ENCODE measurements at places on chromosomes 1 and 21.
A peak's percentile ranks its signal among the peaks of the same experiment; 100 is the strongest.

GRCh38 chr21:44374601-44375280, 21.3 kb downstream of the TRPM2 start:
- DNase-seq: no peak

DNA sequence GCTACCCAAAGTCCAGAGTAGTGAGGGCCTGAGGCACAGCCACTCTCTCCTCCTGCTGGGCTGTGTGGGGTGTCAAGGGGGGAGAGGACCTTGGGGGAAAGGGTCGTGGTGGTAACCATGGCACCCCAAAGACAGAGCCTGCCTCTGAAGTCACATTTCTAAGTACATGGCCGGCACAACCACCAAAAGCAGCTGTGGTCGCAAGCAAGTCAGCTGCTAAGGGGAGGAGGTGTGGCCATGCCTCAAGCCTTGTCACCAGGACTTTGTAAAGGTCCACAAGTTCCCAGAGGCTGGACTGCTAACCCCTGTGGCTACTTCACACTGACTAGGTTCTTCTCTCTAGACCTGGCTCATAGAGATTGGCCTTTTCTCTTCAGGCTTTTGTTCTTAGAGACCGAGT, 310.6 kb downstream of the LMX1A start:
- no peak for DNase-seq

DNA sequence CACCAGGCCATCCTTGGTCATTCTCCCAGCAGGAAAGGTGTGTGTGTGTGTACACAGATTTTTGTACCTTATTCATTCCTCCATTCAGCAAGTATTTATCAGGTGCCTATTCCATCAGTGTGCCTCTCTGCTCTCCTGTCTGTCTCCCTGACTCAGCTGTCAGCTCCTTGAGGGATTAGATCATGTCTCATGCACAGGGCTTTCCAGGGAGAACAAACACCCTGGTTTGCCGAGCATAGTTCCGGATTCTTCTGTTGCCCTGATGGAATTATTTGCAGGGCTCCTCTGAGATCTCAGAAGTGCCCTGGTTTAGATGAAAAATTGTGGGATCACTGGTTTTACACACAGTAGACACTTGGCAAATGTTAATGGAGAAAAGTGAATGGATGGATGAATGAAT, 8.1 kb upstream of the SDHB start:
- DNase-seq: no peak

GRCh38 chr1:1550591-1551432, 10.4 kb upstream of the TMEM240 start:
- peak; percentile 63 for DNase-seq

- DNase-seq: no peak
These were observed 22.8 kb downstream of the RERE start for GRCh38 chr1:8794605-8795004.

DNA sequence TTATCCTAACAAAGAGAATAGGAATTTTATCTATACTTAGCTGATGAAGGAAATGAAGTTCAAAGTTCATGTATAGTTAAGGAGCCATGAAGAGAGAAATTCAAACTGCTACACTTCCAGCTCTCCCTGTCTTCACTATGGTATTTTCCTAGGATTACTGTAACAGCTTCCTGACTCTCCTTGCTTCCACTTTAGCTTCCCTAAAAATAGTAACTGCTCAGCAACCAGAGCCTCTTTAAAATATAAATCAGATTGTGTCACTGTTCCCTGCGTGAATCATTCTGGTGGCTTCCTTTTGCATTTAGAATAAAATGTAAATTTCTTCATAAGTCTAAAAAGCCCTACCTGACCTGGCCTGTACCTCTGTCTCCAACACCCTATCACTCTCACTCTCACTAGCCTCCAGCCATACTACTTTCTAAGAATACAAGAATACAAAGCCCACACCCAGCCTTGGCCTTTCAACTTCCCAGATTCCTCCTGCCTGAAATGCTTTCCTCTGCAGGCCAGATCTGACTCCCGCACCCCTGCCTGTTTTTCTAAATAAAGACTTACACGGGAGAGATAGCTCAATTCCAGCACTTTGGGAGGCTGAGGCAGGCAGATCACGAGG, 30.5 kb downstream of the OR10J1 start:
- no peak for DNase-seq

GRCh38 chr21:25170681-25171080, 436.6 kb downstream of the MRPL39 start:
- DNase-seq: no peak

- DNase-seq: no peak
These were observed 156.5 kb downstream of the PDE4B start for GRCh38 chr1:65949230-65949626.

DNA sequence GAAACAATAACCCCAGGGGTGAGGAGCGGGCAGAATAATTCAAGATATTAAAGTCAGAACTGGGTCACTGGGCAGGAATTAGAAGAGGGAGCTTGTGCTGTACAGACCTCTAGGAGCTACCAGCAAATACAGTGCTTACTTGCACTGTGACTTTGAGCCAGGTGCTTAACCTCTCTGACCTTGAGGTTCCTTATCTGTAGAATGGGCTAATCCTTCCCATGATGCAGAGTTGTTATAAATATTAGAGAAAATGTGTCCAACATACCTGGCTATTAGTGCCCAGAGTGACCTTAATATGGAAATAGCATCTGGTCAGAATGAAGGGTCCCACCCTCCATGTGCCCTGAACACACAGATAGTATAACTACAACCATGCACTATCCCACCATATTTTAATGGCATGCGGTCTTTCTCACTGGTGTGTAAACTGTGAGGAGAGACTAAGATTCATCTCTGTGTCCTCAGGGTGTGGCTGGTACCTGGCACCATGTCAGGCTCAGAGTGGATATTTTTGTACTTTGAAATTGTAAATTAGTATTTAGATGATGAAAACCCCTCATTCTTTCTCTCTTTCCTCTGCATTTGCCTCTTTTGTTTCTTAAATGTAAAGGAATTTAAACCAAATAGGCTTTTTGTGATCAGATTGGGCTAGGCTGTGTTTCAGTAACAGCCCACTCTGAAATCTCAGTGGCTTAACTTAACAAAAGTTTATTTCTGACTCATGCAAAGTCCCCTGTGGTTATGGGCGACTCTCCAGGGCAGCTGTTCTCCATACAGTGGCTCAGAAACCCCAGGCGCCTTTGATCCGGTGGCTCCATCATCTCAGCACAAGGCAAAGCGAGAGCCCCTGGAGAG, 60.0 kb upstream of the ROR1 start:
- peak; percentile 58 for DNase-seq

GRCh38 chr1:185663771-185664296, 70.4 kb upstream of the HMCN1 start:
- no peak for DNase-seq

DNA sequence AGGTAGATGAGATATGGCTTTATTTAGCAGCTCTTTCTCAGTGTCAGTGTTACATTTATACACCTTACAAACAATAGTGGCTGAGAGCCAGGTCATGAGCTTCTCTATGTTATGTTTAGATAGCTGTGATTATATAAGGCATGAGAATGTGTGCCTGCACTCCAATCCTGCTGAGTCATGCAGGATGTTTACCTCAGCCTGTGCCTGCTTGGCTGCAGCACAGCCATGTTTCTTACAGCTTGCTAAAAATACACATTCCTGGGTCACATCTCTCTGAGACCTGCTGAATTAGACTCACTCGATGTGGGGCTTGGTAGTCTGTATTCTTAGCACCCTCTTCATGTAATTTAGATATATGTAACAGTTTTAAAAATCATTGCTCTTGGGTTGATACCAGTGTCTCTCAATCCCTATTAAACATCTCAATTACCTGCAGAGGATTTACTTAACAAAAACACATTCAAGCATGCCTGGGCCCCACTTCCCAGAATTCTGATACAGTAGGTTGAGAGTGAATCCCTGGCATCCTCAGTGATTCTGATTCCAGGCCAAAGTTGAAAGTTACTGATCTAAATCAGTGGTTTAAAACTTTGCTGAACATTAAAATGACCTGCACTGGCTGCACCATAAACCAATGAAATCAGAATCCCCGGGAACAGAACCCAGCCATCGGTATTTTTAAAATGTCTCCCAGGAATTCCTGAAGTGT, 107.5 kb downstream of the GDAP2 start:
- no peak for DNase-seq

DNA sequence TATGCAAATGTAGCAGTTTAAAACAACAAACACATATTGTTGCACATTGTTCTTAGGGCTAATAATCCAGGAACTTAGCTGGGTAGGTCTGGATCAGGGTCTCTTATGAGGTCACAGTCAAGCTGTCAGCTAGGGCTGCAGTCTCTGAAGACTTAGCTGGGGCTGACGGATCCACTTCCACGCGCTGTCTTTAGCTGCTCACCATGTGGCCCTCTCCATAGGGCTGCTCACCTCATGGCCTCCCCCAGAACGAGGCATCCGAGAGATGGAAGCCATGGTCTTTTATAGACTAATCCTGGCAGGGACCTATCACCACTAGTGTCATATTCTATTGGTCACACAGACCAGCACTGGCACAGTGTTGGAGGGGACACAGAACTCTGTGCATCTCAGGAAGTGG, 8.7 kb upstream of the OXCT2 start:
- DNase-seq: no peak

GRCh38 chr1:89633248-89633799, 404 bp downstream of the LRRC8C start:
- DNase-seq: peak; percentile 53

Data from ELF-1 (cell line).